ENCODE measurements at places on chromosomes 13 and 19.
A peak's percentile ranks its signal among the peaks of the same experiment; 100 is the strongest.

- DNase-seq, result no peak
These were observed 20.7 kb upstream of the LILRA2 start for GRCh38 chr19:54552913-54553310.

DNA sequence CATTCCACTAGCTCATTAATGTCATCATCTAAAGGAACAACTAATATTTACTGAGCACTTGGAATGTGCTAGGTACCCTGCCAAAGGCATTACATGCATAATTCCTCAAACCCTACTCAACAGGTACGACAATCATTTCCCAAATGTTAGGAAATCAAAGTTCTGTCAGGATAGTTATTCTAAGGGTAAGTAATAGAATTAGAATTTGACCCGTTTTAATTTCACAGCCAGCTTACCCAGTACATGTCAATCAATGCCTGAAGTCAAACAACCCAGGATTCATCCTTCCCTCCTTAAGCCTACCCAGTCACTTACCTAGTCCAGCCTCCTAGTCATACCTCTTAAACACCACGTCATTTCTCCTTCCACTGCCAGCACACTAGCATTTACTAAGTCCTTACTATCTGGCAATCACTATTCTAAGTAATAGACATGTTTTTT is 2.4 kb downstream of the LNX2 start:
- DNase-seq, result no peak

DNA sequence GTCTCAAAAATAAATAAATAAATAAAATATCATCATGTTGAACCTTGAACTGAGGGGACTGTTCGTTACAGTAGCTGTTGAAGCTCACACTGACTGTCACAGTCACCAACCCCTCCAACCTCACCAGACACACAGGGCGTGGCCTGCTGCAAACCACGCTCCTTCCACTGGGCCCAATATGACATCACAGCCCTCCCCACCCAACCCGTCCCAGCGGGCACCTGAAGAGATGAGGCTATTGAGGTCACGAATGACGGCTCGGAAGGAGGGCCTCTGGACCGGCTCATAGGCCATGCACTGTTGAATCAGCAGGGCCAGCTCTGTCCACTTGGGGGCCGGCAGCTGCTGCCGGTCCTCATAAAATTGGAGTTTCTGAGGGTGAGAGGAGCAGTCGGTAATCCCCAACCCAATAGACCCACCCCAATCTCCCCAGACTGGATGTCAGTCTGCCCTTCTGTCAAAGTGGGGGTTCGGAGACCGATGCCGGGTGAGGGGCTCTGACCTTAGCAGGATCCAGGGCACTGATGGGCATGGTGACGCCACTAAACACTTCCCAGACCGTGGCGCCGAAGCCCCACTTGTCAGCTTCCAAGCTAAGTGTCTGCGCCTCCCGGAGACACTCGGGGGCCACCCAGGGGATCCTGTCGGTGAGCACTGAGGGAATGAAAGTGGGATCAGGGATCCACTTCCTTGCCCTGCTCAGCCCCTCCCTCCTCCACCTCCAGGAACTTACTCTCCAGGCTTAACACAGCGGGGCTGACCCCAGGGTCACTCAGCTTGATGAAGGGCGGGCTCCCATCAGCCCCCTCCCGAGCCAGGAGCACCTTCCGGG is 13.2 kb downstream of the JAK3 start:
- no peak for DNase-seq

- DNase-seq, result no peak
These were observed 158.7 kb downstream of the VWA8 start for GRCh38 chr13:41802043-41802683.

DNA sequence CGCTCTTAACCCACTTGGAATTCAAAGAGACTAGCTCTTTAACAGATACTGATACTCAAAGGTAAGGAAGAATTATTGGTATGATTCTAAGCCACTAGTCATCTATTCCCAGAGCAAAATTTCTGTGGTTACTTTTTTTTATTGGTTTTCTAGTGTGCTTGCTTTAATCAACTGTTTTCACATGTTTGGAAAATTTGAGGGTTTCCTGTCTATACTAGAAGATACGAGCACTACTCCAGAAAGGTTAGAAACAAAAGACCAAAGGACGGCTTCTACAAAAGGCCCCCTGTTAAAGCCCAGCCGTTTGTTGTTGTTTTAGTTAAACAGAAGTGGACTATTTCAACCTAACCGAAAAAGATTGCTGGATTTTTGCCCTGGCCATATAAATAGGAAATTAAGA is 18.5 kb upstream of the LPAR6 start:
- DNase-seq, result no peak

DNA sequence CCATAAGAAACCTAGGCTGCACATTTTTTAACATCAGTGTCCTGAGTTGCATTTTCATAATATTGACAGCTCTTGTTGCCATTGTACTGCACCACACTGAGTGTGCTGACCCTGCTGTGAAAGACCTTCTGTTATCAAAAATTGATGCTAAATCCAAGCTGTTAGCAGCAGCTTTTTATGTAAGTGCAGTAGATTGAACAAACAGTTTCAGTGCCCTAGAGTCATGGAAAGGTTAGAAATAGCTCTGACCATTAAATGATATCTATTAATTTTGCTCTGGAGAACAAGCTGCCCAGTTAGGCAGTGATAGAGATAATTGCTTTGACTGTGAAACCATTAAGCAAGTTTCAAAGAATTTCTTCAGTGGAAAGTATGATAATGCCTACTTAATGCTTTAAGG is 1289.2 kb upstream of the PCDH20 start:
- peak; percentile 23 for DNase-seq

DNA sequence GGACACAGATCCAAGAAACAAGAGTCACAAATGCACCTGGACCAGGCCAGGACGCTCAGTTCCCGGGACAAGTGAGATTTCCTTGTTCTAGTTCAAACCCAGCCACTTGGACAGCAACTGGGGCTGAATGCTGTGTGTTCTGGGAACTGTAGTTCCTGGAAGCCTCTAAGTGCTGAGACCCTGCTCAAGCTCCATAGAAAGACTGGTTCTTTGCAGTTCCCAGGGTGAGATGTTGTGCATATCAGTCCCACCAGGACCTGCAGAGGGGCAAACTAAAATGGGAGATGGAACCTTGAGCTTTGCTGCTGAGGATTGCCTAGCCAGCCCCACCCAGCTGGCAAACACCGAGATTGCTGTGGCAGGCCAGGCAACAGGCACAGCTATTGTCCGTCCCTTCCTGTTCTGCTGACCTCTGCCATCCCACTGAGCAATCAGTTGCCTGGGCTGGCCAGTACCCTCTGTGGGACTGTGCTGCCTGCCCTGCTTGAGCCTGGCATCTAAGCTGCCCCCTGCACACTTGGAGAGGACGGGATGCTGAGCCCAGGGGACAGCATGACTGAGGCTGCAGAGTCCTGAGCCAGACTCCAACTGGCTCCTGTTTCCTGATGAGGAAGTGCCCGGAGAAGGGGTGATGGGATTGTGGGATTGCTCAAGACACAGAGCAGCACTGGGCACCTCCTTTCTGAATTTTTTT is 1.4 kb upstream of the GIPC1 start:
- no peak for DNase-seq

GRCh38 chr13:111969551-111970135 is 97.3 kb upstream of the SOX1 start:
- DNase-seq, result no peak

GRCh38 chr13:99969919-99970650 is 1.5 kb downstream of the ZIC5 start:
- peak; percentile 62 for DNase-seq

- DNase-seq, result no peak
These were observed 7.3 kb downstream of the ADPRHL1 start for GRCh38 chr13:113445791-113446487.

GRCh38 chr13:65653613-65654012 is 1576.5 kb downstream of the PCDH9 start:
- peak; percentile 56 for DNase-seq

DNA sequence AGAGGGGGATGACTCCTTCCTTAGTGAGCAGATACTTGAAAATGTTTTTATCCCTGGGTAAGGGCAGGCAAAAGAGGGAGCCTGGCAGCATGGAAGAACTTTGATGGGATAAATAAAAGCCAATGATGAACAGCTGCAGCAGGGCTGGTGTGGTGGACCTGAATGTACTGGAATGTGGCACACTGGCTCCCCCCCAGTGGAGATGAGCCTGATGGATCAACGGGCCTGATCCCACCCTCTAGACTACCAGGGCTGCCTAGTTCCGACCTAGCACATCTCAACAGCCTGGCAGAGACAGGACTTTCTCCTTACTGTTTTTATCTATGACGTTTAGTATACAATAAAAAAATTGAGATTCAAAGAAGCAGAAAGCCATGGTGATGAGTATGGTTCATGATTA is 20.5 kb downstream of the NLRP11 start:
- no peak for DNase-seq

DNA sequence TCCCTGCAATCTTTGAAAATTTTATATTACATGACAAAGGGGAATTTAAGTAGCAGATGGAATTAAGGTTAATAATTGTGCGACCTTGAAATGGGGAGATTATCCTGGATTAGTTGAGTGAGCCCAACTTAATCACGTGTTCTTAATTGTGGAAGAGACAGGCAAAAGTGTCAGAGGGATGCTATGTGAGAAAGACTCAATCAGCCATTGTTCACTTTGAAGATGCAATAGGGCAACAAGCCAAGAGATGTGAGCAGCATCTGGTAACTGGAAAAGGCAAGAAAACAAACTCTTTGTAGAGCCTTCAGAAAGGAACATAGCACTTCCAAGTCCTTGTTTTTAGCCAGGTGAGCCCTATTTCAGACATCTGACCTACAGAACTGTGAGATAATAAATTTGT is 247.7 kb downstream of the SLITRK1 start:
- no peak for DNase-seq

GRCh38 chr19:12967907-12968306 is 1.5 kb upstream of the DAND5 start:
- no peak for DNase-seq

DNA sequence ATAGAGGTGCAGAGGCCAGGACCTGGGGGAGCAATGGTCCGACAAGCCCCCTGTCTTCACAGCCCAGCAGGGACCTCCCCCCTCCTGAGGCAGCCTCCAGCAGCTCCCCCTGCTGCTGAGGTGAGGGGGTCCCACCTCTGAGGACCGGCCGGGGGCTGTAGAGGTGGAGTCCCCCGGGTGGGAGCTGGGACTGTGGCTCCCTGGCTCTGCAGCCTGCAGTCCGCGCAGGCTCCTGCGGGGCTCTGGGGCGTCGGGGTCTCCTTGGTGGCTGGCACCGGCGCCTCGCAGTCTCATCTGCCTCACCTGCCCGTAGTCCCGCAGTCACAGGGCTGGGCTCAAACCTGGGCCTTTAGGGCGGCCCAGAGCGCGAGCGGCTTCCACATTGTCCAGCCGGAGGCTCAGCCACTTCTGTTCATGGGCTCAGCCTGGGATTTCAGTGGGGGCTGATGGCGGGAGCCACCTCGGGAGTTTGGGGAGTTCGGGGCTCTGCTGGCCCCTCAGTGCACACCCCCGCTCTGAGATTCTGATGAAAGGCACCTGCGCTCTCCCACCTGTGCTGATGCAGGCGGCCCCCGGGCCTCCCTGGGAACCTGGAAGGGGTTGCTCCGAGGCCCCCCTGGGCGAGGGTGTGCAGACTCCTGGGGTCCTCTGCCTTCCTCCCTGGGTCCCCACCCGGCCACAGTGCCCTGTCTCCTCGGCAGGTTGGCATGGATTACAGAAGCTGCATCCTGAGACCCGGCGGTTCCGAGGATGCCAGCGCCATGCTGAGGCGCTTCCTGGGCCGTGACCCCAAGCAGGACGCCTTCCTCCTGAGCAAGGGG is 7.0 kb upstream of the ZNF554 start:
- no peak for DNase-seq

DNA sequence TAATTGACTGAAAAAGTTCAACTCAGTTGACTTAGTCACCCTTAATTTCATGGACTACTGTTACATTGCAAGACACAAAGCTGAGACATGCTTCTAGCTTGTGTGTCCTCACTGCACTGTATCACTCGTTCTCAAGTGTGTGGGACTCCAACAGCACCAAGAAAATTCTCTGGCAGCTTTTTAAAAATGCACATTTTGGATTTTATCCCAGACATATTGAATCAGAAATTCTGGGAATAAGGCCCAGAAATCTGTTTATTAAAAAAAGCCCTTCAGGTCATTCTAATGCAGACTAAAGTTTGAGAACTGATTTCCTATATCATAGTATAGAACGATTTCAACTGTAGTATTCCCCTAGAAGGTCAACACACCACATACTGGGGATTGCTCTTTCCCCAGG is 1485.3 kb downstream of the PCDH9 start:
- DNase-seq, result no peak

DNA sequence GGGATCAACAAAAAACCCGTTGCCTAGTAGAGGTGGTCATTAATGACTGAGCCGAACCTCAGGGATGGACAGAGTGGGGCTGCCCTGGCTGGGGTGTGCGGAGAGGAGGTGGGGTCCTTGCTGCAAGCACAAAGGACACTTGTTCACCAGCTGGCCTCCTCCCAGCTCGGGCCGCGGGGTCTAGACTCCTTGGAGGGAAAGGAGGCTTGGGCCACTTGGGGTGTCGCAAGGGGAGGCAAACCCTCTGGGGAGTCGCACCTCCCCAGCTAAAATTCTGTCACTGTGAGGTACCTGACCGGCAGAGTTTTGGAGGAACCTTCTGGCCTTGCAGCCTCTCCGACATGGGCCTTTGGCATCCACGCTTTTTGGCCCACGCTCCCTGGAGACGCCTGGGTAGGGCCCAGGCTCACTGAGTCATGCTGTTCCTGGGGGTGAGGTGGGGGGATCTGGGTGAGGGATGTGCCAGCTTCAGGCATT is 8.2 kb downstream of the KLHL26 start:
- no peak for DNase-seq

DNA sequence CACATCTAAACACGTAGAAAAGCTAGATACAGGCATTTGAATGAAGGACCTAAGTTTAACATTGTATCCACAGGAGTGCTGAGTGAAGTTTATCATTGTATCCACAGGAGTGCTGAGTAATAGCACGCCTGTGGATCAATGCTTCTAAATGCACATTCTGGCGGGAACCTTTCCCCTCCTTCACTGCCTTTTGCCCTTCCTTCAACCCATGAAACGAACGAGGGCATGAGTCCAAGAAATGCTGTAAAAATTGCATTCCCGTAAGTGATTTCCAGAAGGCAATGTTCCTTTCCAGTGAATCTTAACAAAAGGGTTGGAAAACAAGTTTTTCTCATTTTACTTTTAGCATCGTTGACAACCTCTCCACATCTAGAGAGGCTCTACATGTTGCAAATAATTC is 88.1 kb downstream of the ZDHHC20 start:
- no peak for DNase-seq

GRCh38 chr13:27820524-27821482 is 28.5 kb downstream of the GSX1 start:
- DNase-seq, result no peak

- no peak for DNase-seq
These were observed 7.8 kb downstream of the SLC7A1 start for GRCh38 chr13:29587645-29588044.

DNA sequence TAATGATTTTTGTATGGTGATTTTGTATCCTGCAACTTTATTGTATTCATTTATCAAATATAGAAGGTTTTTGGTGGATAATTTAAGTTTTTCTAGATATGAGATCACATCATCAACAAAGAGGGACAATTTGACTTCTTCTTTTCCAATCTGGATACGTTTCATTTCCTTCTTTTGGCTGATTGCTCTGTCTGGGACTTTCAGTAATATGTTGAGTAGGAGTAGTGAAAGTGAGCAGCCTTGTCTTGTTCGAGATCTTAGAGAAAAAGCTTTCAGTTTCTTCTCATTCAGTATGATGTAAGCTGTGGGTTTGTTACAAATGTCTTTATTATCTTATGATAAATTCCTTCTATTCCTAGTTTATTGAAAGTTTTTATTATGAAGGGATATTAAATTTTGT is 352.0 kb upstream of the DACH1 start:
- DNase-seq, result no peak

Measured in HEK293T (cell line).